Tibial nerve (tissue), 4 donors: ENCODE measurements at places on chromosomes 12 and 14. TPM values are rescaled to one million over a fixed set of nuclear protein-coding genes. Genes with fewer than 3 reads are reported as not detected.

Gene MEG3
- 177 TPM for total RNA-seq

DNA sequence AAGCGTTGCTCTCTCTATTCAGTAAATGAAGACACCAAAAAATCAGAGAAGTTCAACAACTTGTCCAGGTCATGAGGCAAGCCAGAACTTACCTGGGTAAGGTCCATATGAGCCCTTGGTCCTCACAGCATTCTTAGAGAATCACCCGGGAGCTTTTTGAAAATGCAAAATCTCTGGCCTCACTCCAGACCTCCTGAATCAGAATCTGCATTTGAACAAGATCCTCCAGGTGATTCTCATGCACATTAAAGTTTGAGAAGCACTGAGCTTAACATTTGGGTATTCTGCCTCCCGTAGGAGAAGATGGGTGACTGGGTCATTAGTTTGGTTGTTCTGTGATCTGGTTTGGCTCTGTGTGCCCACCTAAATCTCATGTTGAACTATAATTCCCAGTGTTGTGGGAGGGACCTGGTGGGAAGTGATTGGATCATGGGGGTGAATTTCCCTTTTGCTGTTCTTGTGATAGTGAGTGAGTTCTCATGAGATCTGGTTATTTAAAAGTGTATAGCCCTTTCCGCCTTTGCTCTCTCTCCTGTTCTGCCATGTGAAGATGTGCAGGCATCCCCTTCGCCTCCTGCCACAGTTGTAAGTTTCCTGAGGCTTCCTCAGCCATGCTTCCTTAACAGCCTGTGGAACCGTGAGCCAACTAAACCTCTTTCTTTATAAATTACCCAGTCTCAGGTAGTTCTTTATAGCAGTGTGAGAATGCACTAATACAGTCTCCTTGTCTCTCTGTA, 221.2 kb downstream of the RAD51B start:
- no peaks in the 10 kb centered on the region for H3K27me3 ChIP-seq
- no peaks in the 10 kb centered on the region for H3K36me3 ChIP-seq
- no peak overlapping the region for H3K27ac ChIP-seq
- H3K4me1 ChIP-seq = no peaks in the 10 kb centered on the region
- H3K4me3 ChIP-seq = no peak overlapping the region

Gene PAX9
- 4.3 TPM for total RNA-seq

Gene DPF3
- 5.4 TPM for total RNA-seq

- H3K4me3 ChIP-seq = no peak overlapping the region
- no peaks in the 10 kb centered on the region for H3K4me1 ChIP-seq
- H3K36me3 ChIP-seq = no peaks in the 10 kb centered on the region
These were observed 35.4 kb upstream of the RNASE3 start for GRCh38 chr14:20855652-20856291.

DNA sequence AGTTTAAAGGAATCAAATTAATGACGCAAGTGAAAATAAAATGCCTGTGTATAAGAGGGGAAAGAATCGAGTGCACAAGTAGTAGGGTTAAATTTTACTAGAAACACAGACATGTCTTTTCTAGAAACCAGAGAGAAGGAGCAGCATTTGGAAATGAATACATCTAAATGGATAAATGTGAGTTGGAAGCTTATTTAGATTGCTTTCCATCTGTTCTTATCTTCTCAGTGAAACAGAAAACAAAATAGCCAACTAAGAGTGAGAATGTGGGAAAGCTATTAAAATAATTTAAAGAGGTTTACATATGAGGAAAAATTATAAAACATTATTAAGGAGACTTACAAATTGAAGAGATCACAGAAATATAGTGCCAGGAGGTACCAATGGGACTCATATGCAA, 1818.9 kb upstream of the FLRT2 start:
- H3K4me1 ChIP-seq = no peaks in the 10 kb centered on the region
- no peak overlapping the region for H3K27ac ChIP-seq
- no peaks in the 10 kb centered on the region for H3K36me3 ChIP-seq
- H3K4me3 ChIP-seq = no peak overlapping the region

Gene KRT82
- not detected for total RNA-seq

GRCh38 chr14:90321891-90322290, 9.8 kb downstream of the NRDE2 start:
- no peak overlapping the region for H3K4me3 ChIP-seq
- no peak overlapping the region for H3K27ac ChIP-seq
- peaks cover 20% of the 10 kb centered on the region for H3K36me3 ChIP-seq
